ENCODE measurements at places on chromosomes 7 and 10.

GRCh38 chr7:26458466-26459145, 166.9 kb downstream of the SNX10 start:
- no peak for DNase-seq

DNA sequence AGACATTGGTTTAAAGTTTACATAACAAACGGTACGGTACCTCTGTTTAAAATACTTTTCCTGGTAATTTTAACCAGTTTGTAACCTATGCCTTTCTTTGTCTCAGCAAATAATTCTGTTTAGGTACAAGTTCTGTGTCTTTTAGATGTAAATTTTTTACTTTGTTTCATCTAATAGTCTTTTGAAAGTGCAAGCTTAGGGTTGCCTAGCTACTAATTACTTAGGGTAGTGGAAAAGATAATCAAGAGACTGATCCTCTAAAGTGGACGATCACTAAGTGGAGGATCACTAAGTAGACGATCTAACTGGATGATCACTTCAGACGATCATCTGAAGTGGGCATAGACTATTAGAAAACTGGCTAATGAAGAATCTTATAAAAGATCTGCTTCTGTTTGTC, 16.1 kb upstream of the FKBP9 start:
- no peak for DNase-seq

- DNase-seq, result no peak
These were observed 52.2 kb upstream of the MKI67 start for GRCh38 chr10:128178302-128178958.

DNA sequence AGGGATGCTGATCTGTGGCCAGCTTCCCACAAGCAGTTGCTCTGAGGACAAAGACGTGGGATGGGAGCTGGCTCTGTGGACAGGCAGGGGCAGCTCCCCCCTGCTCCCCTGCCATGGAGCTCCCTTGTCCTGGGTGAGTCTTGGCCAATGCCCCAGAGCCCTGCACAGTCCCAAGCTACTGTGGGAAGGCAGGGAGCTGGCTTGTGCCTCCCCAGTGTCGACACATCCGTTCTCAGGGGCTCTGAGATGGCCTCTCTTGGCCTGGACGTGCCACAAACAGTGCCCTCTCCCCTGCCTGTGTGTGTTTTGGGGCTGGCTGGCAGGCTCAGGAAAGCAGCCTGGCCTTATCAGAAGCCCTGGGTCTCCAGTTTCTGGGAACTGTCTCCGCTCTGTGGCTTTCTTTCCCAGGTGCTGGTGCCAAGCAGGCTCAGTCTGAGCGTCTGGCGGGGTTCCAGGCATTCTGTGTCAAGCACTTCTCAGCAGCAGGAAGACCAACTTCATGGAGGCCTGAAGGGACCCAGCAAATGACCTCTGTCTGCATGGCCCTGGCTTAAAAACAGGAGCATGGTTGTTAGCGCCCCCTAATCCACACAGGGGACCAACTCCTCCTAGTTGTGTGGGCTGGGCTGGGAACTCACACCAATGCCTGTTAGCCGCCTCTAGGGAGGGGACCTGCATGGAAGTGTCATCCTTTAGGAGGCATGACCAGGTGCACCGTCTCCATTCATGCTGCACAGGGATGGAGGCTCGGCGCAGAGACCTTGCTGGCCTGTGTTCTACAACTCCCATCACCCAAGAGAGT, 375.2 kb downstream of the RPS24 start:
- DNase-seq, result peak; percentile 60

- no peak for DNase-seq
These were observed 163.1 kb upstream of the PLXNA4 start for GRCh38 chr7:132739271-132739955.

DNA sequence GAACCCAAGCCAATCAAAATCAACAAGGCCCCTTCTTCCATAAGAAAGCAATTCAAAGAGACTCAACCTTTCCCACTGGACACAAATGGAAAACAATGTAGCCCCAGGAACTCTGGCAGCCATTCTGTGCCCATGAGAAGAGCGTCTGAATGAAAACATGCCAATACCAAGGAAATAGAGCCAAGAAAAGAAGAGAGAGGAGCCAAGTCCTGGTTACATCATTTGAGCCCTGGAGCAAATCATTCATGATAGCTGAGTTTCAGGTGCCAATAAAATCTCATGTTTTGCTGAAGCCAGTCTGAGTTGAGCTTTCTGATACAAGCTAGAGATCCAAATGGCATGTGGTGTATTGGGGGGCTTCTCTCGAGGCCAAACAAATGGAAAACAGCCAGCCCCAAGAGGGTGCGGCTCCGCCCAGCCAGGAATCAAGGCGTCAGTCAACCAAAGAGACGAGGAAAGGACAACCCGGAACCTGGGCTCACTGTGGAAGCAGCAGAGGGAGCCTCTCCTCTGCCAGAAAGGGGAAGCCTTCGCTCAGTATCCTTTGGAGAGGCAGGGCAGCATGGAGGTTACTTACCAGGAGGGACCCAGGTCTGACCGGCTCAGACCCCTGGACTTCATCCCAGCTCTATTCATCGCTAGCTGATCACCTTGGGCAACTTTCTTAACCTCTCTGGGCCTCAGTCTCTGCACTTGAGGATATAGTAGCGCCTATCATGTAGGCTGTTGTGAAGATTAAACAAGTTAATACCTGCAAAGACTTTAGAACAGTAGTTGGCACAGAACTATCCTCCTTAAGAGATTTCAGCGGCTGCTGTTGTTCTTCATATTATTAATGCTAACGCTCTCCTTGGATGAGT, 61.8 kb downstream of the OAT start:
- DNase-seq, result no peak

DNA sequence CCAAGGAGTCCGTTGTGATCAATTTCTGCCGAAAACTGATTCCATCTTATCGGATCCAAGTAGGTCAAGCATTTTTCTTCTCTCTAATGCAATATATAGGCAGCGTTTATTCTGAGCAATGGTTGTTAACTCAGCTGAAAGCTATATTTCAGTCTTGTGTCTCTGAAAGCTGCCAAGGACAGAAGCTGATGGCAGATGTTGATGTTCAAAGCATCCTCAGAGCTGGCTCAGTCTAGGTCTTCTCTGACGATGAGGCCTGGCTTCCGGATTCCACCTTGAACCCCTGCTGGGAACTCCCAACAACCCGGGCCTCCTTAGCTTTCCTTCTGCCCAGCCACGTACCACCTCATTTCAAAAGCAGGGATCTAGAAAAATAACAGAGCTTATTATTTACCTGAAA, 863.6 kb downstream of the NRG3 start:
- no peak for DNase-seq

DNA sequence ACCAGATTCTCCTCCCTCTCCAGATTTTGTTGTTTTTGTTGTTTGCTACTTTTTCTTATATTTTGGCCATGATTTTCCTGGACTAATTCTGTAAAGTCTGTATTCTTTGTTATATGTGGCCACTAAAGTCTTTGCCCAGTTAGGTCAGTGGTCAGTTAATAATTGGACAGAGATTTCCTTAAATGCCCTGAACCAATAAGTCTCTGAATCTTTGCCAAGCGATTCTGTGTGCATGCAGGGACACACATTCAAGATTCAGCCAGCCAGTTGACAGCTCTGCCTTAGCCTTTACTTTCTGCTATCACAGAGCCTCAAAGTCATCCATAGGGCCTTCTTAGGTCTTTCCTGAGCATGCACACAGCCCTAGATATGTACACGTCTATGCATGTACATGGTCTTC, 11.0 kb upstream of the COL17A1 start:
- DNase-seq, result no peak

DNA sequence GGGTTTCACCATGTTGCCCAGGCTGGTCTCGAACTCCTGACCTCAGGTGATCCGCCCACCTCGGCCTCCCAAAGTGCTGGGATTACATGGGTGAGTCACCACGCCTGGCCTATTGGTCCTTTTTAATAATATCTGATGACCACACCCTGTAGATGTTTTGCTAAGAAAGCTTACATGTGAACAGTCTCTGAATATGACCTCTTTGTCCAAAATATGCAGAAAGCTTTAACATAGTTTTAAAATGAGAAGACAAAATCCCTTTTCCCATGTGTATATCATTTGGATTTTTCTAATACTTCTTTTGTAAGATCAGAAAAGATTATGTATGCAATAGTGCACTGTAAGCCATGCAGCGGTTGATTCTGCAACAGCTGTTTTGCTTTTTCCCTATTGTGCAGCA, 38.5 kb downstream of the MCU start:
- DNase-seq, result no peak

GRCh38 chr7:18530224-18531179, 35.0 kb downstream of the HDAC9 start:
- no peak for DNase-seq

- no peak for DNase-seq
These were observed 58.5 kb downstream of the CPED1 start for GRCh38 chr7:121046893-121047468.

DNA sequence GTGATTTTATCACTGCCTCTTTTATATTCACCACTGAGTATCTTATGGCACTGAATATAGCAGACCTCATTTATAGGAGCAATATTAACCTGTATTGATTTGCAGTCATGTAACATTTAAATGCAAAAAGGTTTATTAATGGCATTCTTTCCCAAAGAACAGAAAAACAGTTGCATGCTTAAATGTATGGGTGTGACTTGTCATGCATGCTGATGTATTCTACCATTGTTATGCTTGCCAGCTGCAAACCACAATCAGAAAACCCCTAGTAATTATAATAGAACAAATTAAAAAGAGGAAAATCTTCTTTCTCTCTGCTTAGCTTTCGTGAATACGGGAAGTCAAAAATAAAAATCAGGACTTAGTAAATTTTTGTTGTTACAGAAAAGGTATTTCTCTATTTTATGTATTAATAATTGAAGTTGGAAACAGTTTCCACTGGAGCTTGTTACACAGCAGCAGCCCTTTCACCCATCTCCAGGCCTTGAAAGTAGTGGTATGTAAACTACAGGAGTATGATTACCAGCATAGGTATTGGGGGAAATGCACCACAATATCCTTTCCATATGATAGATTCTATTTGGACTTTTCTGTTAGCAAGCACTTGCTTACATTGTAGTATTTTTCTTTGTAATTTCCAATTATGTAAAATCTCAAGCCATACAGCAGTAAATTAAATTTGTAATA, 147.4 kb upstream of the TEX47 start:
- DNase-seq, result no peak

- DNase-seq, result peak; percentile 26
These were observed 223.5 kb upstream of the PHYHIPL start for GRCh38 chr10:58952747-58953466.

All from NCI-H1092 treated with DMSO at 0.1 percent for 48 hours (cell line).